ENCODE measurements at places on chromosomes 3 and 15.

- DNase-seq: no peak
These were observed 48.0 kb downstream of the TPRA1 start for GRCh38 chr3:127542441-127542952.

- no peak for DNase-seq
These were observed 172.4 kb downstream of the OXSM start for GRCh38 chr3:25962255-25962654.

DNA sequence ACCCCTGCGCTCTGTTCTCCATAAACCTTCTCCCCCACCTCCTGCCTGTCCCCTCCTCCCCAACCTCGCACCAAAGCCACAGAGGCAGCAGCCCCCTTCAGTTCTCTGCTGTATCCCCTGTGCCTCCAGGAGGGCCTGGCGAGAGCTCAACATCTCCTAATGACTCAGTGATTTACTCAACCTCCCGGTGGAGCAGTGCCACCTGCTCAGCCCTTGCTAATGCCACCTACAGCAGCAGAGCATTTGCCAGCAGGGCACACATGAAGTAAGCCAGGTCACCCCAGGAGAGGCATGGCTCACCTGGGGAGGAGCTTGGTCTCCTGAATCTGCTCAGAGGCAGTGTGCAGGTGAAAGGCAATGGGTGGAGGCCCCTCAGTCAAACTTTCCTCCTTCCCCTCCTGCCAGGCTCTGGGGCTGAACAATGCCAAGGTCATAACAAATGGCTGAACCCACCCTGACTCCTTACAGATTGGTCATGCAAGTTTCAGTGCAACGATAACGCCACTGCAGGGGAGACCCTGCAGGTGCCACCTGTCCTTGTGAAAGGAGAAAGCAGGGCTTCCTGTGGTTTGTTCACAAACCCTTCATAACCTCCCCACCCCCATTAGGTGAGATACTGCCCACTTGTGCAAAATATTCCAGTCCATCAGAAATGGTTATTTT is 19.8 kb downstream of the TRPM1 start:
- DNase-seq: no peak

DNA sequence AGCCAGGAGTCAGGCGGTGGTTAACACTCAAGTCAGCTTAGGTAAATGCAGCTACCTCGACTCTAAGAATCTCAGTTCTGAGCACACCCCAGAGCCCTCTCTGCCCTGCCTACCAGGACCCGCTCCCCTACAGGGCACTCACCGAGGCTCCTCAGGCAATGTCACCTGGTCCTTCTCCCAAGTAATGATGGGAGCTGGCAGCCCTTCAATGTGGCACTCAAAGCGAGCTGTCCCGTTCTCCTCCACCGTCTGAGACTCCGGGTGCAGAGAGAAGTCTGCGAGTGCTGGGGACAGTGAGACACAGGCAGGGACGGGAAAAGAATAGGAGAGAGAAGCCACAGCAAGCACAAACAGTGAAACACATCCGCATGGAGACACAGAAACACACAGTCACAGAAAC is 12.7 kb downstream of the IGDCC4 start:
- DNase-seq: no peak

GRCh38 chr15:20294651-20295237 is 246.9 kb downstream of the GOLGA6L6 start:
- DNase-seq: no peak

DNA sequence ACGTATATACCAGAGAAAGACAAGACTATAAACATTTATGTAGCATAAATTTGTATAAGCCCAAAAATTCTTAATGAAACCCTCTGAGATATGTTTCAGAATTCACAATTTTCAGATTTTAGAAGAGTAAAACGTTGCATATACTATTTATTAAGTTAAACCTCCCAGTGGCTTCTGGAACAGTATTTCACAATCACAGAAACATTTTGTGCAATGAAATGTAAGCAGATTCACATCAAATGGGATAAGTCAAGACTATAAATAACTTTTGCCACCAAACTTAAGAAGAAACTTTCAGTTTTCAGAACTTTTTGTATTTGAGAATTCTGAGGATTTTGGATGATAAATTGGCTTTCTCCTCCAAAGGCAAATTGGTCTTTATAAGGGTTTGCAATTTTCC is 9.2 kb downstream of the SLTM start:
- no peak for DNase-seq

- no peak for DNase-seq
These were observed 82.3 kb downstream of the TNIK start for GRCh38 chr3:171377859-171378258.

- no peak for DNase-seq
These were observed 1019.4 kb upstream of the ALCAM start for GRCh38 chr3:104347291-104347690.

DNA sequence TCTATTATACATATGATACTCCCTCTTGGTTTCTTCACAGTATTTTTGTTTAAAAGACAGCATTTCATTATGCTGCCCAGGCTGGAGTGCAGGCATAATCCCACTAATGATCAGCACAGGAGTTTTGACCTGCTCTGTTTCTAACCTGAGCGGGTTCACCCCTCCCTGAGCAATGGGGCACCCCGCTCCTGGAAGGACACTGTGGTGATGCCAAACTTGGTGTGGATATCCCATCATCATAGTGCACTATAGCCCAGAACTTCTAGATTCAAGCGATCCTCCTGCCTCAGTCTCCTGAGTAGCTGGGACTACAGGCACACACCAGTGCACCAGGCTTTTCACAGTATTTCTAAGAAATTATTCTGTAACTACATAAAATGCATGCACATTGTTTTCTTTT is 14.9 kb downstream of the COLQ start:
- DNase-seq: no peak

DNA sequence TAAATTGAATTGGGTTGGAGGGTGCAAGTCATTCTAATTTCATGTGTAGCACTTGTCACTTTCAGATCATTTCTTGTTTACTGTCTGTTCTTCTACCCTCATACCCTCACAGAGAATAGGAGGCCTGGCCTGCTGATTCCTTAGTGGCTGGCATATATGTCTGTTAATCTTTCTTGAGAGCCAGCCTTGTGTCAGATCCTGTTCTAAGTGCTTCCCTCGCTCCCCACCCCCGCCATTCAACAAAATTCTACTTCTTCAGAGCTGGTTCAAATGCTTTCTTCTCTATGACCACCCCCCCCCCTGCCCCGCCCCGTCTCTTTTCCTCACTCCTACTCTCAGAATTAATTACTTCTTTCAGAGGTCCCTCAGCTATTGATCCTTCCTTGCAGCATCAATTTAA is 1.5 kb upstream of the U2SURP start:
- DNase-seq: no peak
